ENCODE measurements at places on chromosomes 16 and 17. TPM values are rescaled to one million over a fixed set of nuclear protein-coding genes. Genes with fewer than 3 reads are reported as not detected.

- H3K4me3 ChIP-seq = no peak overlapping the region
- H3K27ac ChIP-seq = peak overlapping the region; percentile 84
- H3K36me3 ChIP-seq = peaks cover 23% of the 10 kb centered on the region
- H3K4me1 ChIP-seq = peaks cover 18% of the 10 kb centered on the region
- peak; percentile 59 for DNase-seq
- H3K27me3 ChIP-seq = no peaks in the 10 kb centered on the region
Observed at GRCh38 chr17:32192379-32192778, 50.1 kb downstream of the RHOT1 start.

The KRTAP3-1 gene
- not detected for total RNA-seq

DNA sequence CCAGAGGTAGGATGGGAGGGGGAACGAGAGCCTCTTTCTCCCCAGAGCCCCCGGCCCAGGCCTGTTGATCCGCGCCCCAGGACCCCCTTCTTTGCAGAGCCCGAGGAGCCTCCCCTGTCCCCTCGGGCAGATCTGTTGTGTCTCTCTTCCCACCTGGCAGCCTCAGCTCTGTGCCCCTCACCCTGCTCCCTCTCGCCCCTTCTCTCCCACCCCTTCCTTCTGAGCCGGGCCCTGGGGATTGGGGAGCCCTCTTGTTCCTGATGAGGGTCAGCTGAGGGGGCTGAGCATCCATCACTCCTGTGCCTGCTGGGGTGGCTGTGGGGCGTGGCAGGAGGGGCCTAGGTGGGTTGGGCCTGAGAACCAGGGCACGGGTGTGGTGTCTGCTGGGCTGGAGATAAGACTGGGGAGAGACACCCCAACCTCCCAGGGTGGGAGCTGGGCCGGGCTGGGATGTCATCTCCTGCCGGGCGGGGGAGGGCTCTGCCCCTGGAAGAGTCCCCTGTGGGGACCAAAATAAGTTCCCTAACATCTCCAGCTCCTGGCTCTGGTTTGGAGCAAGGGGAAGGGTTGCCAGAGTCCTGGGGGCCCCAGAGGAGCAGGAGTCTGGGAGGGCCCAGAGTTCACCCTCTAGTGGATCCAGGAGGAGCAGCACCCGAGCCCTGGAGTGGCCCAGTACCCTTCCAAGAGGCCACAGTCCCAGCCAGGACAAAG lies 65.4 kb downstream of the MRC2 start:
- H3K27ac ChIP-seq = no peak overlapping the region
- H3K4me1 ChIP-seq = peaks cover 10% of the 10 kb centered on the region
- H3K4me3 ChIP-seq = no peak overlapping the region
- DNase-seq = peak; percentile 91
- H3K36me3 ChIP-seq = peaks cover 52% of the 10 kb centered on the region

The ADAP2 gene
- 0.72 TPM for total RNA-seq

The CACNG5 gene
- total RNA-seq = not detected

- H3K27me3 ChIP-seq = no peaks in the 10 kb centered on the region
- no peak overlapping the region for H3K27ac ChIP-seq
- H3K4me1 ChIP-seq = no peaks in the 10 kb centered on the region
- DNase-seq = no peak
Observed at GRCh38 chr17:33491871-33492481, 198.9 kb upstream of the ASIC2 start.

The RAB34 gene
- total RNA-seq = 176 TPM

The SMIM22 gene
- total RNA-seq = not detected

The ARRB2 gene
- 8.7 TPM for total RNA-seq

The GDPD3 gene
- 0.88 TPM for total RNA-seq

DNA sequence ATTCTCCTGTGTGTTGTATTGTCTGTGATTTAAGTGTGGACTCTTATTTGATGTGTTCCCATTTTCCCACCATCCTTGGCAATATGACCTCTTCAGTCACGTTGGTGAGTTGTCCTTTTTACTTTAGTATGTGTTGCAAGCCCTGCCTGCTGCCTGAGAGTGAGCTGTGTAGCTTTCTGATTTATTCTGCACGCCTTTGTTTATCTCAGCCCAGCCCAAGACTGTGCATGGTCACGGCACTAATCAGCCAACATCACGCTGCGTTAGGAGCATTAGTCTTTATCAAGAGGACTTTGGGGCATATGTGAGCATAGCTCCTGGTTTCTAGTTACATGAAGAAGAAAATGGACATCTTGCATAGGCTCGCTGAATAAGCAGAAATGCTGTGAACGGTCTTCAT lies 6.0 kb downstream of the TOM1L1 start:
- peaks cover 3% of the 10 kb centered on the region for H3K4me1 ChIP-seq
- DNase-seq = no peak
- no peak overlapping the region for H3K4me3 ChIP-seq

- H3K27ac ChIP-seq = no peak overlapping the region
- H3K4me3 ChIP-seq = no peak overlapping the region
- no peaks in the 10 kb centered on the region for H3K27me3 ChIP-seq
- H3K36me3 ChIP-seq = no peaks in the 10 kb centered on the region
Observed at GRCh38 chr16:61007694-61008093, 1028.5 kb downstream of the CDH8 start.

The TIMP2 gene
- 164 TPM for total RNA-seq

DNA sequence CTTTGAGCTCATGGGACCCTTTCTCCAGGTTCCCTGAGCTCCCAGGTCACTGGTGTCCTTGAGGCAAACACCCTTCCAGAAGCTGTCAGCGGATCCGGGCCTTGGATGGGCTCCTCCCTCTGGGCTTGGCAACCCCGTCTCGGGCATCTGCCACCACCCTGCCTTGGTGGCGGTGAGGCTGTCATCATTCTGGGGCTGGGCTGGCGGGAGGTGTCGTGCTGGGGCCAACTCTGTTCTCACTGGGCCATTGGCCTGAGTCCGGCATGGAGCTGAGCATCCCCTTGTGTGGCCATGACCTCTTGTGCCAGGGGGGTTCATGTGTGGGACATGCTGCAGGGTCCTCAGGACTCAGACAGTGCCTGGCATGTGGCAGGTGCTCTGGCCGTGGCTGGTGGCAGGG lies 197.6 kb downstream of the LAT start:
- no peak overlapping the region for H3K4me3 ChIP-seq
- no peaks in the 10 kb centered on the region for H3K36me3 ChIP-seq
- H3K27ac ChIP-seq = no peak overlapping the region
- peak; percentile 43 for DNase-seq

The KRTAP9-8 gene
- total RNA-seq = not detected

DNA sequence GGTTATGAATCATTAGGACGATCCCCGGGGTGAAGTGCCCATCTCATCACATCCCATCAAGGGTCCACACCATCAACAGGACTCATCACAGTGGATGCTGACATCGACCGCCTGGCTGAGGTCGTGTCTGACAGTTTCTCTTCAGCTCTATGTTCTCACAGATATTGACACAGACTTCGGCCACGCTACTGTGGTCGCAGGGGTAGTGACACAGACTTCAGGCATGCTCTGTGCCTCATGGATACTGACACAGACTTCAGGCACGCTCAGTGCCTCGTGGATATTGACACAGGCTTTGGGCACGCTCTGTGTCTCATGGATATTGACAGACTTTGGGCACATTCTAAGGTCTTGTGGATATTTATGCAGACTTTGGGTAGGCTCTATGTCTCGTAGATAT lies 50.1 kb downstream of the KLHDC4 start:
- no peaks in the 10 kb centered on the region for H3K27me3 ChIP-seq
- DNase-seq = peak; percentile 90
- H3K36me3 ChIP-seq = peaks cover 11% of the 10 kb centered on the region
- H3K27ac ChIP-seq = no peak overlapping the region
- no peaks in the 10 kb centered on the region for H3K4me1 ChIP-seq
- H3K4me3 ChIP-seq = no peak overlapping the region

DNA sequence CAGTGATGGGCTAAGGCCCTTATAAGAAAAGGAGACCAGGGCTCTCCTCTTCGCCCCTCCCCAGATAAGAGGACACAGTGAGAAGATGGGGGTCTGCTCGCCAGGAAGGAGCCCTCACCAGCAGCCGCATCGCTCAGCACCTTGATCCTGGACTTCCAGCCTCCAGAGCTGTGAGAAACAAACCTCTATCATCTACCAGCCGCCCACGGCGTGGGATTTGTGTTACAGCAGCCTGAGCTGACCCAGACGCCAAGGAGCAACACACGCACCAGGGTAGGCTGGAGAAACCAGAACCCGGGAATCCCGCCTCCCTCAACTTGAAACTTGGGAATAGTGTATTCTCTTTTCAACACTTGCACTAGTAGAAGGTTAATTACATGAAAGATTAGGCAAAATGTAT lies 4.2 kb upstream of the ZG16B start:
- no peaks in the 10 kb centered on the region for H3K36me3 ChIP-seq
- H3K4me3 ChIP-seq = no peak overlapping the region
- DNase-seq = no peak
- H3K27me3 ChIP-seq = peaks cover 45% of the 10 kb centered on the region

- H3K36me3 ChIP-seq = no peaks in the 10 kb centered on the region
- no peak overlapping the region for H3K27ac ChIP-seq
- peak; percentile 26 for DNase-seq
- no peak overlapping the region for H3K4me3 ChIP-seq
- no peaks in the 10 kb centered on the region for H3K27me3 ChIP-seq
Observed at GRCh38 chr17:39679521-39680192, 8.2 kb downstream of the PGAP3 start.

- H3K27ac ChIP-seq = no peak overlapping the region
- no peaks in the 10 kb centered on the region for H3K27me3 ChIP-seq
- no peak overlapping the region for H3K4me3 ChIP-seq
- DNase-seq = no peak
- H3K4me1 ChIP-seq = no peaks in the 10 kb centered on the region
Observed at GRCh38 chr16:51290442-51291285, 139.6 kb upstream of the SALL1 start.

- peaks cover 7% of the 10 kb centered on the region for H3K4me1 ChIP-seq
- no peak overlapping the region for H3K4me3 ChIP-seq
- peak; percentile 88 for DNase-seq
- H3K36me3 ChIP-seq = no peaks in the 10 kb centered on the region
- H3K27ac ChIP-seq = no peak overlapping the region
- no peaks in the 10 kb centered on the region for H3K27me3 ChIP-seq
Observed at GRCh38 chr17:4721203-4722135, 9.8 kb upstream of the MED11 start.

The NR1D1 gene
- 5.1 TPM for total RNA-seq

DNA sequence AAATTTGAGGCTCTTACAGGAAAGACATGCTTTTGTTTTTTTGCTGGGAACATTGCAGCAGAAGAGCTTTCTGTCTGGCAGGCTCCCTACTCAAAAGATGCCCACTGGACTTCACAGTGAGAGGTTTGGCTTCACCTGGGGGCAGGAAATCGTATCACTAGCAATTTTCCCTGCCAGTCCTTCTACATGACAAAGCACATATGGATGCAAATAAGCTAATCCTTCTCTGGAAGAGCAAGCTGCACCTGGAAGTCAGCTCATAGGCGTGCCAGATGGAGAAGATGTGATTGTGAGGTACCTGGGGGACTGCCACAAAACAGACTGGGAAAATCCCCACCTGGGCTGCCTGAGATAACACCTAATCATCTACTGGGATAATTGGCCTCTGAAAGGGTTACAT lies 195.0 kb upstream of the CPHXL start:
- no peaks in the 10 kb centered on the region for H3K27me3 ChIP-seq
- no peaks in the 10 kb centered on the region for H3K36me3 ChIP-seq

DNA sequence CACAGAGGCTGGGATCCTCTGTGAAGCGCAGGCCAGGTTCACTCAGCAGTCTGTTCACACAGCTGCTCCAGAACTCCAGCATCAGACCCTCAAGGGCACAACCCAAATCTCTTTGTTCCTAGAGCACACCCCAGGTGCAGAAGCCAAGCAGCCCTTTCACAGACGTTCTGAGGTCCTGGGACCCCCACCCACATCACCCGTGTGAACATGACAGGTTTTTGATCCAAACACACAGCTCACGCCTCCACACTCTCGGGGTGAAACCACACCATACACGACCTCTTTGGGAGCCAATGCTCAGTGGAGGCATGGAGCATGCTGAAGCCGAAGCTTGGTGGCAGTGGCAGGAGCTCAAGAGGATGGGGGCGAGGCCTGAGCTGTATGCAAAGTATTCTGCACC lies 97.4 kb downstream of the ZNF778 start:
- DNase-seq = peak; percentile 63
- peaks cover 32% of the 10 kb centered on the region for H3K4me1 ChIP-seq
